ENCODE measurements at places on chromosomes 3 and 15. TPM values are rescaled to one million over a fixed set of nuclear protein-coding genes. Genes with fewer than 3 reads are reported as not detected.

- DNase-seq = peak; percentile 30
These were observed 2.0 kb downstream of the MECOM start for GRCh38 chr3:169661361-169662131.

DNA sequence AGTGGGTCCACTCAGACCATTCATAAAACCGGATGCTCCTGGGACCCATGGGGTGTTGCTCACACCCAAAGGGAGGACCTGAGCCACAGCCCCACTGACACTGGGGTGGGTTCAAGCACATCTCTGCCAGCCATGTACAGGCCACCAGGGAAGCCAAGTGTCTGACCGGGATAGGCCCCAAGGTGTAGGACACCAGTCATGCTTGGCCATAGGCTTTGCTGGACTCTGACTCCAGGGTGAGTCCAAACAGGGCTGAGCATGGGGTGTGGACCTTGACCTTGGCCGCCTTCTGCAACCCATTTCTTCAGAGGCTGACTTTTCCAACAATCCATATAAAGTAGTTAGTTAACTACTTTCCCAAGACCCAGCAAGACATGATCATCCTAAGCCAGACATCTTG, 31.4 kb upstream of the DUSP7 start:
- no peak for DNase-seq

- no peak for DNase-seq
These were observed 8.4 kb downstream of the UPK1B start for GRCh38 chr3:119181765-119182164.

GRCh38 chr3:29690686-29691353, 409.9 kb downstream of the RBMS3 start:
- DNase-seq = no peak

DNA sequence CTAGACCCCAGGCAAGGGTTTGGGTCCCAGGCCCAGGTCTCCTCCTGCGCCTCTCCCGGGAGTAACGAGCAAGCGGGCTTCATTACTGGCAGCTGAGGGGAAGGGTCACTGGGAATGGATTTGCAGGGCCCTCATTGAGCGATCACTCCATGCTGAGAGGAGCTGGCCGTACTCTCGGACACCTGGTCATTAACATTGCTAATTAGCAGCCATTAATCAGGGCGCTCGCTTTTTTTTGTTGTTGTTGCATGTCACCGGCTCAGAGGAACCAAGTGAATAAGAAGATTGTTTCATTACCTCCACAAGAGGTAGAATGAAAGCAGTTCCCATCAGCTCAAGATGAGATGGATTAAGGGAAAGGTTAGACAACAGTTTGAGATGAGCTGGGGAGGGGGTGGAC, 293.0 kb upstream of the ATP11B start:
- no peak for DNase-seq

DNA sequence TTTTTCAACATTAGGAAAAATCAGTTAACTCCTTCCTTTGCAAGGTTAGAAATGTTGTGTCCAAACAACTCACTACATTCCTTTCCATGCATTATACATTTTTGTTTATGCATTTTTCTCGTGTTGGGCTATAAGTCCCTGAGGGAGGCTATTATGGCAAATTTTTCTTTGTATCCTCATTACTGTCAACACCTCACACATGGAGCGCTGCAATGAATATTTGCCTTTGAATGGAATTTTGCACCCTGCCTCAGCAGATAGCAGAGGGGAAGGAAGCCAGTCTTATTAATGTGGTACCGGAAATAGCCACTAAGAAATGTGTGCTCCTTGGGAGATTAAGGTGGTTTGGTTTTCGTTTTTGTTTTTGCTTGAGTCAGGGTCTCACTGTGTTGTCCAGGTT, 134.7 kb downstream of the THSD4 start:
- DNase-seq = no peak

DNA sequence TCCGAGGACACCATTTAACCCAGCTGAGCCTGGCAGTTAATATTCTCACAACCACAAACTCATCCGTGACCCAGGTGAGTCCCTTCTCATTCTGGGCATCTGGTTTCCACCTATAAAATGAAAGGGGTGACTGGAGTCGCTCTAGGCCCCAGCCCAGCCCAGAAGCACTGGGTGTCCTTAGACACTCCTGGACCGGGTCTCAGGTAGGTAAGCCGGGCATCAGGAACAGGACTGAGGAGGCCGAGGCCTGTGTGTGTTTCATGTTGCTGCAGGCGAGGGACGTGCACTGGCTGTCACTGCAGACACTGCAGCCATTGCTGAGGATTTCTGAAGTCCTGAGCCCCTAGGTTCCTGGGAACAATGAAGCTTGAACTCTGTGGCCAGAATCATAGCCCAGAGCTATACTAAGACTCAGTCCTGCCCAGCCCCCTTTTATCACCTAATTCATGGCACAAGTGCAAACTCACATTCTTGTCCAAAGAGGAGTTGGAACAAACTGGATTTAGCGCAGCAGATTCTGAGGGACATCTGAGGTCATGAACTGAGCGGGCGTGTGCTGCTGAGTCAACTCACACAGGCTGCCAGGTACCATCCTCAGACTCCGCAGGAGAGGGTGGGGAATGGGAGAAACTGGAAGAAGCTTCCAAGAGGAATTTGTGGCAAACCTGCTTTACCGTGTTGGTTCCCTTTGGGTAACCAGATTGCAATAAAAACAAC, 184.9 kb downstream of the FAM43A start:
- DNase-seq = no peak

CCR3 gene
- not detected for polyA plus RNA-seq

DNA sequence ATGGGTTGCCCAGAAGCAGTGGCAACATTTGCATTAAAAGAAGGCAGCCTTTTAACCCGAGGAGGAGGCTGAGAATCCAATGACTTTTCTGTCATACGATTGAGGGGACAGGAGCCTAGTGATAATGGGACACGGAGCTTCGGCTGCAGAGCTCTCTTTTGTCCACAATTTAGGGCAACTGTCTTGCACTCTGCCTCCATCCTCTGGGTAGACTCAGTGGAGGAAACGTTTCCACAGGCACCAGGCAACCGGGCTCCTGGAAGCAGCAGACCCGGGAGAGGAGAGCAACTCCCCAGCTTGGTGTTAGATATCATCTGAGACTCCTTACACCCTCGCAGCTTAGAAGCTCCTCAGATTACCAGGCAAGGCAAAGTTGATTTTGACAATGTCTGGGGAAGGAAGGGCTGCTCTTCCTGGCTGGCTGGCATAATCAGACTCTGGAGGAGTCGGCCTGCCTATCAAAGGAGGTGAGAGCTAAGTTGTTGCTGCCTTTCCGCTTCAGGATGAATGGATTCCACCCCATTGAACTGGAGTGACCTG, 43.5 kb upstream of the RNU6-1 start:
- DNase-seq = peak; percentile 30

KY gene
- 1.6 TPM for polyA plus RNA-seq

DNA sequence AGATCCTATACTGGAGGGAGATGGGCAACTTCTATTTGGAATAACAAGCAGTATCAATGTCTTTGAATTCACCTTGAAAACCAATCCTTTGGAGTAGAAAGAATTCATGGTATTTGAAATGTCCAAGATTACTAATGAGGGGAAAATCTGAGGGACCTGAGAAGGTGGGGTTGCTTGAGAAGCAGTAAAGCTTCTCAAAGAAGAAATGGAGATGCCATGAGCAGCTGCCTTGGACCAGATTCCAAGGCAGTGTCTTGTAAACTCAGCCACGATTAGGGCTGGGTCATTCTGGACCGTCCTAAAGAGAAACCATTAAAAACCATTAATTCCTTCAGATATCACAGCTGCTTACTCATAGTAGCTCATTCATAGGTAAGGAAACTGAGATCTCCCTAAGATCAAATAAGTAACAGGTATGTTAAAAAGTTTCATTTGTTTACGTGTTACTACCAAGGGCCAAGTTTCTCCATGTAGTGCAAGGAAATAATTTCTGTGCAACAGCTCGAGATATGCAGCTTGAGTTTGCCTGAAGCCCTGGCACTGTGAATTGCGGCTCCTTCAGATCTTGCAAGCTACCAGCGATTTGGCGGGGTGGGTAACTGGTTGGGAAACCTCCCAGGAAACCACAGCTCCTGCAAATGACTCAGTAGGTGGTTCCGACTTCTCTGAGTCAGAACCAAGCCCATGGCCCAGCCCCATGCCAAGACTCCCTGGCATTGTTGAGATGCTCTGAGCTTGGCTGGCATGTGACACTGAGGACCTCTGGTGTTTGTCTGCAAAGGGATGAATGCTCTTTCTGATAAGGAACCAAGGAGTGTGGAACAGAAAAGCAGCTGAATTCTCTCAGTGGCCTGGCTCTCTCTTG, 296.8 kb downstream of the RORA start:
- DNase-seq = no peak

- DNase-seq = no peak
These were observed 114.2 kb downstream of the SMAD6 start for GRCh38 chr15:66816201-66816600.

LRRC2 gene
- polyA plus RNA-seq = 1.4 TPM

C3orf62 gene
- polyA plus RNA-seq = 8.7 TPM

CCDC33 gene
- 8.7 TPM for polyA plus RNA-seq

DNA sequence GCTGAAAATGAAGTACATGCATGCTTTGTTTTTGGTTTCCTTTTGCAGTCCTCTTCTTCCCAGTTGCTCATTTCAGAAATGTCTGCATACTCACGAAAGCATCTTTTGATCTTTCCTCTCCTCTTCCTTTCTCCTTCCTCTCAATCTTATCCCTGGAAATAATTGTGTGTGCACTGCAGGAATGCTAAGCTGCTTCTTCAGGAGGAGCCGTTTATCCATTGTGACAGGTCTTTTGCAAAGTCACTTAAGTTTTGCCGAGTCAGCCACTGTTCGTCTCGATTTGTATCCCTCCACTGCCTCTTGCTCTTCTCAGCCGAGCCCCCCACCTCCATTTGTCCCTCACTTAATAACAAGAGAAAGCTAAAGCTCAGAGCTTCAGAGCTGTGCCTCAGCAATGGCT, 597.6 kb downstream of the AGBL1 start:
- no peak for DNase-seq

NRG4 gene
- polyA plus RNA-seq = 4.3 TPM

EPHB1 gene
- polyA plus RNA-seq = 6.0 TPM

GRCh38 chr15:40595773-40596172, 1.7 kb downstream of the KNL1 start:
- no peak for DNase-seq

- no peak for DNase-seq
These were observed 64.5 kb upstream of the KLF13 start for GRCh38 chr15:31262143-31262530.

TIPIN gene
- polyA plus RNA-seq = 20.7 TPM

COX17 gene
- 47.2 TPM for polyA plus RNA-seq

DNA sequence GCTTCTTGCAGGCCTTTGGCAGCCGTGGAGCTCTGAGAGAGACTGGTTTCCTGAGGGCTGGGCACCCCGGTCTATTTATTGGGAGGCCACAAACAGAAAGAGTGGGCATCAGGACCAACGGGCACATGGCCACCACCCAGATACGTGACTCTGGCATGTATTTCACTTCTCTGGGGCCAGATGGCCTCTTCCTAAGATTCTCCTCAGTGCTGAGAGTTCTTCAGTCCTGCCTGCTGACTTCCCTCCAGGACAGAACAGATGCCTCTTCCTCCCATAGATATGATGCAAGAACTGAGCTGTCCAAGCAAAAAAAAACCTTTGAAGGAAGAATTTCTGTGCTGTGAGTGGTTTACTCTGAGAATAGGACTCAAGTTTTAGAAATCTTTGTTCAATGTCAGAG, 107.7 kb downstream of the IGF2BP2 start:
- no peak for DNase-seq

GOLGA6L7 gene
- 0.52 TPM for polyA plus RNA-seq

DNA sequence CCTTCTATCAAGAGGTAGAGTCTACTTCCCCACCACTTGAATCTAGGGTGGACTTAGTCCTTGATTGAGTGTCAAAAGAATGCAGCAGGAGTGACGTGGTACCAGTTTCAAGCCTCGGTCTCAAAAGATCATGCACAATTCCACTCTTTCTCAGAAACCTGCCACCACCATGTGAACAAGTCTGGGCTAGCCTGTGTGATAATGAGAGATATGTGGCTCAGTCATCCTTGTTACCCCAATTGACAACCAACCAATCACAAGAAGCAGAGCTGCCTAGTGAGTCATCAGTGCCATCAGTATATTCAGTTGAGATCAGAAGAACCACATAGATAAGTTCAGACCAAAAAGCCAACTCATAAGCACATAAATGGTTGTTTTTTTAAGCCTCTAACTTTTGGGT, 374.5 kb downstream of the IL20RB start:
- DNase-seq = no peak

DNA sequence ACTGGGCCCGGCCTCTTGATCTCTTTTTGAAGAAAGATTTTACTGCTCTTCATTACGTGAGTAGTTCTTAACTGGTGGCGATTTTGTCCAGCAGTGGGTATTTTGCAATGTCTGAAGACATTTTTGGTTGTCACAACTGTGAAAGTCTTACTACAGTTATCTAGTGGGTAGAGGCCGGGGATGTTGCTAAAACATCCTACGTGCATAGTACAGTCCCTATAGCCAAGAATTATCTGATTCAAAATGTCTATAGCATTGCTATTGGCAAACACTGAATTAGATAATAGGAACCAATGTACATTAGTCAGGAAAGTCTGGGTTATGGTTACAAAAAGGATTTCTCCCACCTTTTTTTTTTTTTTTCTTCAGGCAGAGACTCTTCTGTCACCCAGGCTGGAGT, 38.1 kb downstream of the FOXL2 start:
- no peak for DNase-seq

- DNase-seq = no peak
These were observed at the start of gene SEMA3G for GRCh38 chr3:52444860-52445793. Gene SEMA3G (minus strand): TSS chr3:52445103. CDS start chr3:52445027, 76 bp downstream.

SGO1 gene
- polyA plus RNA-seq = 9.8 TPM

- DNase-seq = no peak
These were observed 2.9 kb downstream of the TICRR start for GRCh38 chr15:89578146-89578545.

- no peak for DNase-seq
These were observed 47.3 kb downstream of the SSUH2 start for GRCh38 chr3:8597219-8597853.

CLDND1 gene
- polyA plus RNA-seq = 148 TPM

GRCh38 chr3:167773584-167773983, 38.1 kb downstream of the SERPINI1 start:
- DNase-seq = no peak

GRCh38 chr3:64685800-64686445, 1.9 kb downstream of the ADAMTS9 start:
- DNase-seq = peak; percentile 96

DNA sequence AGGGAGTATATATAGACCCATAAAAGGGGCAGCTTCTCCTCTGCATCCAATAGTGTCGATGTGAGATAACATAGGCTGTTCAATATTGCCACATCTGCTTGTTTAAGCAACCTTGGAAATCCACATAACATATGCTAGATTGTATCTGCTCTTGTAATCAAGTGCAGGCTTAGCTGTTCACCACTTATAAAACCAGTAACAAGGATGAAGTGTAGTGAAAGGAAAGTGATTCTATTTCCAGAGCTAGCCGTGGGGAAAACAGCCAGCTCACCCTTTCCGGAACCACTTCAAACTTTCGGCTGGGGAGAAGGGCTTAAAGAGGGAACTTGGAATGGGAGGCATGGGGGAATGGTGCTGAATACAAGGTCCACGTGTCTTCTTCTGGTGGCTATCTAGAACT, 204.0 kb downstream of the TAFA4 start:
- no peak for DNase-seq

SOX14 gene
- not detected for polyA plus RNA-seq

- DNase-seq = no peak
These were observed 298.5 kb upstream of the PPP2R3A start for GRCh38 chr3:135667061-135667460.

Measured in renal pelvis (tissue), 12 donors.